ENCODE measurements at places on chromosomes 13 and 19.
A peak's percentile ranks its signal among the peaks of the same experiment; 100 is the strongest.

DNA sequence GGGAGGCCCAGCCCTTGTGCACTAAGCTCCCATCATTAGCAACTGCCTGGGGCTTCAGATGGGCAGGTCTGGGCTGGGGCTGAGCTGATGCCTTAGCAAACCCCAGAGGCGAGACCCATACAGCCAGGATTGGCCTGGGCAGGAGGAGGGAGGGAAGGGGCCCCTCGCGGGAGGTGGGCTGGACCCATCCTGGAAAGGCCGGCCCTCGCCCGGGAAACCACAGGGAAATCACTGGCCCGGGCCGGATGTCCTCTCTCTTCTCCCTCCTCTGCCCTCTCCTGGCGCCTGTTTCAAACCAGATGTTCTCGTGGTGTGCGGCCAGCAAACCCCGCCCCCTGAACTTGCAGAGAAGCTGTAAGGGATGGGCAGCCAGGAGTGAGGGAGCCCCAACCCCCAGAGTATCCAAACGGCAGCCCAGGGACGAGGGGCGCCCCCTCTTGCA lies 43.1 kb downstream of the TMEM255B start:
- peak; percentile 39 for DNase-seq

GRCh38 chr13:89150362-89150761 lies 1479.2 kb downstream of the SLITRK5 start:
- DNase-seq = no peak

DNA sequence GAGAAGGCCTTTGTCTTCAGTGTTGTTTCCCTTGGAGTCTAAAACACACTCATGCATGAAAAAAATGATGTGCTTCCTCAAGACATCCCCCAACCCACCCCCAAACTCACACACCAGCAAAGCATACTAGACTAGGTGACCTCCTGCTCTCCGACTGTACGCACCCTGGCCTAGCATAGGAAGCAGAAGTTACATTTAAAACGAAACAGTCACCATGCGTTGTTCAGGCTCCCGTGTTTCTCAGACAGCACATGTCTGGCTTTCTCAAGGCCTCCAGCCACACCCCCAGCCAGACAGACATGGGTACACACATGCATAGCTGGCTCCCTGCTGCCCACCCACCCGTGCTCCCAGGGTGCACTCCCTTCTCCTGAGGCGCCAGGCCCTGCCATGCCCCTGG lies 28.7 kb upstream of the C1QTNF9 start:
- DNase-seq = no peak

DNA sequence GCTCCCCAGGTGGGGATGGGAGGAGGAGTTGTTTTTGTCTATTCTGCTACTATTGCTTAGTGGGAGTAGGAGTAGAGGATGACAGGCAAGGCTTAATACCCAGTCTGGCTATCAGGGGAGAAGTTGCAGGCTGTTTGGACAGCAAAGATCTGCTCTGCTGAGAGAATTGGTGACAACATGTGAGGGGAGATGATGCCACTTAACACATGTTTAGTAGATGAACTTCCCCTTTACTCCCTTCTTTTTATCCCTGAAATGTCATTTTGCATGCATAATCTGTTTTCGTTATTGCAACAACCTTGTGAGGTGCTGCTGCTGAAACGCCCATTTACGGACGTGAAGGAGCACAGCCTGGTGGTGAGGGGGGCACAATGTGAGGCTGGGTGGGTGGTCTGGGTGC lies 3.0 kb upstream of the CYP4F12 start:
- DNase-seq = no peak

DNA sequence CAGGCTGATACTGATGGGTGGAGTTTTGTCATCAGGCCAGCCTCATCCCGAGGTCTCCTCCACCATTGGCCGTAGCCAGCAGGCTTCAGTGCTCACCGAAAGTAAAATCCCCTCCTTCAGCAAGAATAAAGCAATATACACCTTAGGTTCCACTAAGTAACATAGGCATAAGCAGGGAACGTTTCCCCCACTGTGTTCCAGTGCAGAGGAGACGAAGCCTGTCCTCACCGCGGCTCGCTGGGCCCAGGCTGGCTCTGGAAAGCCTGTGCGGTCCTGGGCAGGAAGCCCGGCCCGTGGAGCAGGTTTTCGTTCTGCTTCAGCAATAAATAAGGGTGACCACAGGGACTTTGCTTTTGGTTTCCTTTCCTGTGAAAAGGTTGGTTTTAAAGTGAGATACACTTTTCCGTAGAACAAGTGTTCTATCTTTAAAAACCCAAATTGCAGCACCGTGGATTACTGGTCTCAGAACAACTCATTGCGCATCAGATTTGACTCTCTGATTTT lies 16.3 kb upstream of the TEX29 start:
- no peak for DNase-seq

DNA sequence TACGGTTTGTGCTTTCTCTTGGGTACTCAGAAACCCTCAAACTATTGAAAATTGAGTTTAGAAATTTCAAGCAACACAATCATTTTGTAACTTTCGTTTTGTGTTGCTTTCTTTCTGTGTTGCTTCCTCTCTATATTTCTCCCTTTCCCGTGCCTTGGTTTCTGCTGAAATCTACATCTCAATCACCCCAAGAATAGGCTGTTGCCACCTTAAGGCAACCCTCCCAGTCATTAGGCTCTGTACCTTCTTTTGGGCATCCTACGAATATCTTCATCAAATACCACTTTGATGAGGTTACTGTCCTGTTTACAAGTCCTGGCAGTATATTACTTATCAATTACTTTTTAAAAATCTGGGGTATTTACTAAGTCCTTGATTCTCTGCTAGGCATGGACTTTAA lies 621.6 kb downstream of the GPC6 start:
- no peak for DNase-seq

DNA sequence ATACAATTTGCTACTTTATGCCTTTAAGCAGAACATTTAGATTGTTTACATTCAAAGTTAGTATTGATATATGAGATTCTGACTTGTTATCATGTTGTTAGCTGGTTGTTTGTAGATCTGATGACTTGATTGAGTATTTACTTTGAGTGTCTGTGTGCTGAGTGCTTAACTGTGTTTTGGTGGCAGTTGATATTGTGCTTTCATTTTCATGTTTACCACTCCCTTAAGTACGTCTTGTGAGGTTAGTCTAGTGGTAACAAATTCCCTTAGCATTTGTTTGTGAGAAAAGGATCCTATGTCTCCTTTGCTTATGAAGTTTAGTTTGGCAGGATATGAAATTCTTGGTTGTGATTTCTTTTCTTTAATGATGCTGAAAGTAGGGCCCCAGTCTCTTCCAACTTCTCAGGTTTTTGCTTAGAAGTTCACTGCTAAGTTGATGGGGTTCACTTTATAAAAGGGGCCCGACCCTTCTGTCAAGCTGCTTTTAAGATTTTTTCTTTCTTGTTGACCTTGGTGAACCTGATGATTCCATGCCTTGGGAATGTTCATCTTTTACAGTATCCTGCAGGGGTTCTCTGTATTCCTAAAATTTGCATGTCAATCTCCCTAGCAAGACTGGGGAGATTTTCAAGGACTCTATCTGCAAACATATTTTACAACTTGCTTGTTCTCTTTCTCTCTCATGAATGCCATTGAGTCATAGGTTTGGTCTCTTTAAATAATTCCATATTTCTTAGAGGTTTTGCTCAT lies 1095.4 kb upstream of the PCDH20 start:
- DNase-seq = no peak

DNA sequence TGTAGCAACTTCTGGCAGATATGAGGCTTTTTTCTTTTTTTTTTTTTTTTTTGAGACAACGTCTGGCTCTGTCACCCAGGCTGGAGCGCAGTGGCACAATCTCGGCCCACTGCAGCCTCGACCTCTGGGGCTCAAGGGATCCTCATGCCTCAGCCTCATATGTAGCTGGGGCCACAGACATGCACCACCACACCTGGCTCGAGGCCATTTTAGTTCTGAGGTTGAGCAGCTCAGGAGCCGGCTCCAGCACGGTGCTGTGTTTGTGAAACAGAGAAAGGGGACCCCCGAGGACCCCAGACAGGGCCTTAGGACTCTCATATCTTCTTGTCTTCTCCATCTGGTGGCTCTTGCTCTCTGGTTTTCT lies 3.4 kb upstream of the FLT3LG start:
- no peak for DNase-seq

- DNase-seq = no peak
Observed at GRCh38 chr19:33496038-33496895, 25.3 kb downstream of the PEPD start.

DNA sequence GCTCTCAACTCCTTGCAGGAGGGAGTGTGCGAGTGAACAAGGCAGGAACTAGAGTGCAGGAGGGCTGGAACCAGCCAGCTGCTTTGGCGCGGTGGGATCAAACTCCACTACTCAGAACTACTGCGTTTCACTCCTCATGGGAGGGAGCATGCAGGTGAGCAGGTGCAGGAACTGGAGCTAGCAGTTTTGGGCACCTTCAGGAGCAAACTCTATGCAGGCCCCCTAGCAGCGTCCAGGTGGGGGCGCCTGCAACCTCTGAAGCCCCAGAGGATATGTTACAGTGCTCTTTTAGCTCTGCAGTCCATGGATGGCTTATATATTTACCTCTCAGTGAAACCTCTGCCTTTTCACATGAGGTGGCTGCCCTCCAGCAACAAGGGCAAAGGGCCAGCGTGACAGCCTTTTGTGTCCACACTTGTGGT lies 1303.4 kb downstream of the PCDH9 start:
- DNase-seq = no peak

DNA sequence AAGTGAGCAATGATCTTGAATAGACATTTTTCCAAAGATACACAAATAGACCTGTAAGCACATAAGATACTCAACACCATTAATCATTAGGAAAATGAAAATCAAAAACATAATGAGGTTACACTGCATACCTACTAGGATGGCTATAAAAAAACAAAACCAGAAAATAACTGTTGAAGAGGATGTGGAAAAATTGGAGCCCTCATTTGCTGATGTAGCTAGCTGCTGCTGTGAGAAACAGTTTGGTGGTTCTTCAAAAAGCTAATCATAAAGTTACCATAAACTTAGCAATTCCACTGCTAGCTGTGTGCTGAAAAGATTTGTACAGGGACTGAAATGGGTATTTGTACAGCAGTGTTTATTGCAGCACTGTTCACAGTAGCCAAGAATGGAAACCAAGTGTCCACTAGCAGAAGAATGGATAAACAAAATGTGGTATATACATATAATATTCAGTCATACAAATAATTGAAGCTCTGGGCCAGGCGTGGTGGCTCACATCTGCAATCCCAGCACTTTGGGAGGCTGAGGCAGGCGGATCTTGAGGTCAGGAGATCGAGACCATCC lies 46.2 kb downstream of the PDS5B start:
- DNase-seq = no peak

DNA sequence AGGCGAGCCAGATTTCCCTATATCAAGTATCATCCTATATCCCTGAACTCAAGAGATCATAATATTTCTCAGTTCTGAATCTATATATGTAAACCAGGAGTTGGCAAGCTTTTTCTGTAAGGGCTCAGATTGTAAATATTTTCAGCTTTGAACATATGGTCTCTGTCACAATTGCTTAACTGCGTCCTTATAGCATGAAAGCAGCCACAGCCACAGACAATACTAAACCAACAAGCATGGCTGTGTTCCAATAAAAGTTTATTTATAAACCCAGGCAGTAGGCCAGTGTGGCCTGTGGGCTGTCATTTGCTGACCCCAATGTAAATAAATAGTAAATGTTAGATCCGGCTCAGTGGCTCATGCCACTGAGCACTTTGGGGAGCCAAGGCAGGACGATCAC lies 12.2 kb upstream of the MYH14 start:
- no peak for DNase-seq

GRCh38 chr13:50794226-50794625 lies 49.3 kb downstream of the DLEU7 start:
- no peak for DNase-seq

- no peak for DNase-seq
Observed at GRCh38 chr19:9039728-9040127, 29.5 kb upstream of the MUC16 start.

DNA sequence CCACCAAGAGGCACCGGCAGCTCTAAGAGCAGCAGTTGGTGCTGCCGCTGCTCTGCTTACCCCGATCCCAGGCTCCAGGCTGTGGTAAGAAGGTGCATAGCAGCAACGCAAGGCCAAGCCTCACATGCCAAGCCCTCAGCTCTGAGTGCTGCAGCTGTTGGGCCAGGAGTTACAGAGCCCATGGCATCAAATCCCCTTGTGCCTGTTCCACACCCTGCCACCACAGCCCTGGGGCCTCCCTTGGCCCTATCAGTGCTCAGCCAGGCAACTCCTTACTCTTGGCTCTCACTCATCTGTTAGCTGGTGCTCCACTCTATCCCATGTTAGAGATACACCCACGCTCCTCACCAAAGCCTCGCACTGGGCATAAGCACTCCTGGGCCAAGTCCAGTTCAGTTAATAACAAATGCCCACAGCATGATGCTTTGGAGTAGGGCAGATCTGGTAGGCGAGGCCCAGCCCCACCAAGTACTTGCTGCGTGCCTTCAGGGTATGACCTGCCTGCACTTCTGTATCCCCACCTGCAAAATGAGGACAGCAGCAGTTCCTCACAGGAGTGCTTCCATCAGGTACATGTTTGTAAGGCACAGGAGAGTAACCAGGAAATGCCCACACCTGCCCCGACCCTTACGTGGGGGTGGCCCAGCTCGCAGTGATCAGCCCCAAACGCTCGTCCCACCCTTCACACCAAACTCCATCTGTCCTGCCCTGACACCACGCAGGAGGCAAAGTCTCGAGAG lies 16.2 kb downstream of the AKAP8L start:
- DNase-seq = no peak

GRCh38 chr19:308471-309205 lies 17.4 kb upstream of the PLPP2 start:
- no peak for DNase-seq

GRCh38 chr13:80462037-80462436 lies 121.1 kb upstream of the SPRY2 start:
- DNase-seq = no peak

DNA sequence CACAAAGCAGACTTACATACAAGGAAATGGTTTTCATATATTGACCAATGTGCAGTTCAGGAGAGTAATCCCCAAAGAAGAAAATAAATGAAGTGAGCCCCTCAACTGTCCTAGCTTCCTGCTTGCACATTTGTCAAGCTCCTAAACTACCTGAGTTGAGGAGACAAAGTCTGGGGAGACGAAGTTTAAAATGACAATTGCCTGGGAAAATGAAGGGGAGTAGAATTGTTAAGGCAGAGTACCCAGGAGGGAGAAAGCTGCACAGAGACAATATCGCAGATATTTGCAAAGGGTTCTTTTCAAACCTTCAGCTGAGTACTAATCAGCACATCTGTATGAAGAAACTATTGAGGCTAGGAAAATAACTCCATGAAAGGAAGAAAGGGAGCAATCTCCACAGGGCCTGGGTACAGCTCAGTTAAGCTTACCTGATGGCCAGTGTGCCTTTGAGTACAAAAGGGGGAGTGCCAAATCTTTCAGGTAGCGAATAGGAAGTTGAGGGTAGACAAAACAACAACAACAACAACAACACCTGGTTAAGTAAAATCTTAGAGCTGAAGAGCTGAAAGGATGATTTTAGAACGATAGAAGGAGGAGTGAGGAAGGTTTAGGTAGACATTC lies 1700.1 kb upstream of the PRR20A start:
- DNase-seq = no peak

Data from AG09319 (cell line).